ENCODE measurements at places on chromosomes 3 and 15.
A peak's percentile ranks its signal among the peaks of the same experiment; 100 is the strongest.

- peak; percentile 76 for DNase-seq
These were observed 1.5 kb downstream of the ARHGEF3 start for GRCh38 chr3:56800130-56800831.

- no peak for DNase-seq
These were observed 66.4 kb downstream of the XXYLT1 start for GRCh38 chr3:195204360-195205163.

- DNase-seq, result no peak
These were observed 44.0 kb downstream of the ADAMTS17 start for GRCh38 chr15:100297812-100298211.

DNA sequence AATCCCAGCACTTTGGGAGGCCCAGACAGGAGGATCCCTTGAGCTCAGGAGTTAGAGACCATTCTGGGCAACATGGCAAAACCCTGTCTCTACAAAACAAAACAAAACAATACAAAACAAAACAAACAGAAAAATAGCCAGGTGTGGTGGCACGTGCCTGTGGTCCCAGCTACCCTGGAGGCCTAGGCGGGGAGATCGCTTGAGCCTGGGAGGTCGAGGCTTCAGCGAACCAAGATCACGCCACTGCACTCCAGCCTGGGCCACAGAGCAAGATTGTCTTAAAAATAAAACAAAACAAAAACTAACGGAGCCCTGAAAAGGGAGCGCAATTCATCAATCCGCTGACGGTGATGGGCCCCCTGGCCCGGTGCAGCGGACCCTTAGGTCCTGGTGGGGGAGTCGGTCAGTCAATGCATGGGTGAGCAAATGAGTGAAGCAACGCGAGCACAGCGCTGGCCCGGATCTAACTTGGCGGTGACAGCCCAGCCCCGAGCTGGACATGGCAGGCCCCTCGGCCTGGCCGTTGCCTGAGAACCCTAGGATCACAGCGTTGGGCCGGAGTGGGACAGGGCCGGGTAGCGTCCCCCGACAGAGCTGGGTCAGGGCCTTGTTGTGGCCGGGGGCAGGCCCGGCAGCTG lies 52.4 kb upstream of the BLM start:
- DNase-seq, result no peak

- DNase-seq, result no peak
These were observed 205.6 kb downstream of the CADM2 start for GRCh38 chr3:85164436-85164835.
